ENCODE measurements at places on chromosomes 2 and 18. TPM values are rescaled to one million over a fixed set of nuclear protein-coding genes. Genes with fewer than 3 reads are reported as not detected.

CHRNG gene
- total RNA-seq = 2.0 TPM

ZNF521 gene
- total RNA-seq = 99.6 TPM

NGEF gene
- total RNA-seq = 10.0 TPM

NT5C1B gene
- total RNA-seq = not detected

ALPI gene
- not detected for total RNA-seq

ANKRD29 gene
- 6.7 TPM for total RNA-seq

TGIF1 gene
- 50.5 TPM for total RNA-seq

DNAH7 gene
- total RNA-seq = 6.1 TPM

TNFAIP6 gene
- total RNA-seq = 7.2 TPM

MROH2A gene
- not detected for total RNA-seq

GPAT2 gene
- 1.3 TPM for total RNA-seq

TRABD2A gene
- 0.77 TPM for total RNA-seq

SERPINB13 gene
- total RNA-seq = 0.33 TPM

LRATD1 gene
- 24.7 TPM for total RNA-seq

ZBTB7C gene
- 15.1 TPM for total RNA-seq

CPO gene
- not detected for total RNA-seq

C2orf80 gene
- total RNA-seq = not detected

ZNF396 gene
- 5.8 TPM for total RNA-seq

TRIM43 gene
- not detected for total RNA-seq

ITGB1BP1 gene
- 55.0 TPM for total RNA-seq

LOXHD1 gene
- total RNA-seq = 0.77 TPM

RTKN gene
- 28.9 TPM for total RNA-seq

SMIM21 gene
- total RNA-seq = not detected

Data from camera-type eye (tissue), 1 donor.